ENCODE measurements at places on chromosomes 7 and 10. TPM values are rescaled to one million over a fixed set of nuclear protein-coding genes. Genes with fewer than 3 reads are reported as not detected.

GRCh38 chr10:120260456-120260855 is 196.6 kb upstream of the PLPP4 start:
- no peaks in the 10 kb centered on the region for H3K36me3 ChIP-seq
- no peak overlapping the region for H3K4me3 ChIP-seq
- H3K27ac ChIP-seq: no peak overlapping the region

Gene APBB1IP
- total RNA-seq: 35.4 TPM

Gene C10orf53
- not detected for total RNA-seq

Gene PTPRN2
- 0.26 TPM for total RNA-seq

- H3K27me3 ChIP-seq: peaks cover 19% of the 10 kb centered on the region
- peaks cover 42% of the 10 kb centered on the region for H3K4me1 ChIP-seq
- no peaks in the 10 kb centered on the region for H3K36me3 ChIP-seq
- peak overlapping the region; percentile 91 for H3K27ac ChIP-seq
- peak; percentile 58 for DNase-seq
- peak overlapping the region; percentile 91 for H3K4me3 ChIP-seq
These were observed 3.4 kb upstream of the SMARCD3 start for GRCh38 chr7:151251689-151252560.

DNA sequence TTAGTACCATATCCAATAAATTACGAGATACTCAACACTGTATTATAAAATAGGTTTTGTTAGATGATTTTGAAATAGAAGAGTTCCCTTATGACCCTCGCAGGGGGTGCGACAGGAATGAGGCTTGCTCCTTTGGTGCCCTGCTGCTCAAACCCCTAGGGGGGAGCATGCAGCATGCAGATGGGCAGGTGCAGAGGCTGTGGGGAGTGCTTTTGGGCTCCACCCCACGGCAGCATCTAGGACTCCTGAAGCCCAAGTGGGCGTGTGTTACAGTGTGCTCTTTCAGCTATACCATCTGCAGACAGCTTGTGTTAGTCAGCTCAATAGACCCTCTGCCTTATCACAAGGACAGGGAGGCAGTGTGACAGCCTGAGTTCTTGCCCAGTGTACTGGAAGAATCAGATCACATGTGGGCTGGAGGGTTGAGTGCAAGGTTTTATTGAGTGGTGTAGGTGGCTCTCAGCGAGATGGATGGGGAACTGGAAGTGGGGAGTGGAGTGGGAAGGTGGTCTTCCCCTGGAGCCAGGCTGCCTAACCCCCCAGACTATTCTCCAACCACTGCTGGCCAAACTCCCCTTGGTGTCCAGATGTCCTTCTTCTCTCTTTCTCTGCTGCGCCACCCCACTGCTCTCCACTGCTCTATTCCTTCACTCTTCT is 3.1 kb upstream of the MRC1 start:
- peaks cover 16% of the 10 kb centered on the region for H3K4me1 ChIP-seq
- H3K4me3 ChIP-seq: no peak overlapping the region
- no peak for DNase-seq

Gene PPP1R9A
- not detected for total RNA-seq

Gene MCU
- total RNA-seq: 29.8 TPM

DNA sequence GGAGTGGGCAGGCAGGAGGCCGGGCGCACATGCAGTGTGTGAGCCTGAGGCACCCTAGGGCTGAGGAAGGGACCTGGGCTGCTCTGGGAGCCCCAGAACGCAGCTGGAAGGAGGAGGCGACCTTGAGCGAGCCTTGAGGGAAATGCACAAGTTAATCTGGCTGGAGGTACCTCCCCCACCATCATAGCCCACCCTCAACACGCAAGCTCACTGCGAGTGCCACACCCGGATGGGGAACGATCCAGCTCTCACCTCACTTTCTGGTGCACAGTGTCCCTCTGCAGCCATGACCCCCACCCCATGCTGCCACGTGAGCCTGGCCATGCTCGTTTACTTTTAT is 162.4 kb upstream of the PPP2R2D start:
- H3K27me3 ChIP-seq: no peaks in the 10 kb centered on the region
- no peak overlapping the region for H3K27ac ChIP-seq
- DNase-seq: no peak
- no peaks in the 10 kb centered on the region for H3K4me1 ChIP-seq

- H3K4me3 ChIP-seq: peak overlapping the region; percentile 91
- peaks cover 43% of the 10 kb centered on the region for H3K4me1 ChIP-seq
- no peaks in the 10 kb centered on the region for H3K27me3 ChIP-seq
- H3K36me3 ChIP-seq: no peaks in the 10 kb centered on the region
- peak overlapping the region; percentile 84 for H3K27ac ChIP-seq
- DNase-seq: no peak
These were observed 452 bp upstream of the TMEM140 start for GRCh38 chr7:135147341-135147898.

DNA sequence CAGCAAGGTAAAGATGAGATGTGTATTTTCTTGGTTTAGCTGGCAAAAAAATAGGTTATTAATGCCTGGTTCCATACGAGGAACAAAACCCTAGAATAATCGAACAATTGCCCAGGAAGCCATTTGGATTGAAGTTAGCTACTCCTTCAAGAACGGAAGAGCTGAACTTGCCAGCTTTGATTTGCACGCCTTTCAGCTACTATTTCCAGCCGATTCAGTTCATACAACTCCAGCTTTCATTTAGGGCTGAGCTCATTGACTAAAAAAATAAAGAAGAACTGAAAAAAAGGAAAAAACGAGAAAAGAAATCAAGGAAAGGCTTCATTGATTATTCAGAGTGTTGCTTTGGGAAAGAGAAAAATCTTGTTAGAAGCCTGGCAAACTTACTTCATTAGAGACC is 60.4 kb downstream of the PTN start:
- no peaks in the 10 kb centered on the region for H3K36me3 ChIP-seq
- no peak overlapping the region for H3K4me3 ChIP-seq
- no peaks in the 10 kb centered on the region for H3K27me3 ChIP-seq
- no peak for DNase-seq
- H3K27ac ChIP-seq: no peak overlapping the region
- H3K4me1 ChIP-seq: no peaks in the 10 kb centered on the region

Gene CRHR2
- total RNA-seq: not detected

- no peak for DNase-seq
- H3K36me3 ChIP-seq: no peaks in the 10 kb centered on the region
- H3K27me3 ChIP-seq: peaks cover 9% of the 10 kb centered on the region
These were observed 283.5 kb upstream of the NEBL start for GRCh38 chr10:21180604-21181003.

Gene RNF148
- total RNA-seq: not detected

- DNase-seq: no peak
- H3K4me1 ChIP-seq: peaks cover 18% of the 10 kb centered on the region
- H3K27ac ChIP-seq: no peak overlapping the region
- H3K36me3 ChIP-seq: peaks cover 8% of the 10 kb centered on the region
- H3K4me3 ChIP-seq: no peak overlapping the region
These were observed 28.6 kb upstream of the ST7 start for GRCh38 chr7:116924741-116925140.

DNA sequence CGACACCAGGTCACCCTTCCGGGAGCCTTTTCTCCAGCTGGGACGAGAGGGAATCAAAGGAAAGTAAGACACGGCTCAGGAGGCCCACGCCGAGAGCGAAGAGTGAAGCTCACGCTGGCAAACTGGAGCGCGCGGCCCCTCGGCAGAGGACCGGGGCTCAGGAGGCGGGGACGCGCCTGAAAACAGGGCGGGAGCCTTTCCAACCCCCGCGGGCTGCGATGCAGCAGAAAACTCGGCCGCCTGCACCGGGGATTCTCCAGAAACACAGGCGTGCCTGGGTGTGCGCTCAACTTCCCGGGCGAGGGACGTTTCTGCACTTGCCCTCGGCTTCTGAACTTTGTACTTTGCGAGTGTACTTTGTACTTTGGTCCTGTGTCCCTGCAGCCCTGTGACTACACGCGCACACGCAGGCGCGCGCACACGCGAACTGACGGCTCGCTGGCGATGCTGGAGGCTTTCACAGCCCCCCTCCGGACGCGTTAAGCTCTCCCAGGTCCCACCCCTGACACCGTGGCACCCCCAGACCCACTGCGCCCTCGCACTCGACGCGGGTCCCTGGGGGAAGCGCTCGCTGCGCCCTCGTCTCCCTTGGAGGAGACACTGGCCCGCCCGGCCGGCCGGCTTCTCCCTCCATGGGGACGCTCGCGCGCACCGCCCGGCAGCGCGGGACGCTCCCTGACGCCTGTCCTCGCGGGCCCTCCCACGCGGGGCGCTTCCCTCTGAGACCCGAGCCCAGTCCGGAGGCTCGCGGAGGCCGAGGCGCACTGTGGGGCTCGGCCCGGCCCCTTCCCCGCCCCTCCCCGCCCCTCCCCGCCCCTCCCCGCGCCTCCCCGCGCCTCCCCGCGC is 588 bp upstream of the PAOX start:
- no peaks in the 10 kb centered on the region for H3K36me3 ChIP-seq
- peak overlapping the region; percentile 83 for H3K4me3 ChIP-seq
- peak overlapping the region; percentile 42 for H3K27ac ChIP-seq
- no peaks in the 10 kb centered on the region for H3K27me3 ChIP-seq
- DNase-seq: peak; percentile 7

- no peak overlapping the region for H3K4me3 ChIP-seq
- no peaks in the 10 kb centered on the region for H3K4me1 ChIP-seq
- DNase-seq: no peak
- no peaks in the 10 kb centered on the region for H3K36me3 ChIP-seq
- peaks cover 2% of the 10 kb centered on the region for H3K27me3 ChIP-seq
These were observed 382.6 kb downstream of the IPMK start for GRCh38 chr10:57884965-57885617.

DNA sequence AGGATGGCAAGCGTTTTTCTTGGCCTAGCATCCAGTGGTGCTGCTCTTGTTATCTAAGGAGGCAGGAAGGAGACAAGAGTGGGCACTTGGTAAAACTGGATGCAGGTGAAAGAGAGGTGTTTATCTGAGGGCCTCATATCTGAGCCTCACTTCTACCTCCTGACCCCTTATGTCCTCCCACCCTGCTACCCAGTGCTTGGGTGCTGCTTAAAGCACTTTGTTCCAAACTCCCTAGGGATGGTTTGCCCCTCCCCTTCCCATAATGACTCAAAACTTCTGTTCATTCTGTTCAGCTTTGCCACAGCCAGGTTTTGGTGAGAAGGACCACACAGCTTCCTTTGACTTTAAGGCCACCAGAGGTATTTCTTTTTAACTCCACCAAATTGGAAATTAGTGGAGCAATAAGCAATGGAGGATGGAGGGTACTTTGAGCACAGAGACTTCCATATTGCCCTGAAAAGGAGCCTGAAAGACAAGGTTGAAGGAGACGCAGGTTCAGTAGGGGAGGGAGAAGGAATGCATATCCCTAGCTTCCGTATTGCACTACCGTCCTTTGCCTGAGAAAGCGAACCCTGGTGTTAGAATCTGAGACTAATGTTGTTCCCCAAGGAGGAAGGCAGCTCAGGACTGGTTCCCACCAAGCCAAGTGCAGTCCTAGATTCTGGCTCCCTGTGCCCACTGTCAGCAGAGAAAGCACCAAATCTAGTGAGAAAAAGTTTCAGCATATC is 30.1 kb downstream of the ENTPD1 start:
- H3K4me1 ChIP-seq: no peaks in the 10 kb centered on the region
- no peaks in the 10 kb centered on the region for H3K36me3 ChIP-seq
- no peak for DNase-seq
- H3K27ac ChIP-seq: no peak overlapping the region
- H3K27me3 ChIP-seq: peaks cover 1% of the 10 kb centered on the region

DNA sequence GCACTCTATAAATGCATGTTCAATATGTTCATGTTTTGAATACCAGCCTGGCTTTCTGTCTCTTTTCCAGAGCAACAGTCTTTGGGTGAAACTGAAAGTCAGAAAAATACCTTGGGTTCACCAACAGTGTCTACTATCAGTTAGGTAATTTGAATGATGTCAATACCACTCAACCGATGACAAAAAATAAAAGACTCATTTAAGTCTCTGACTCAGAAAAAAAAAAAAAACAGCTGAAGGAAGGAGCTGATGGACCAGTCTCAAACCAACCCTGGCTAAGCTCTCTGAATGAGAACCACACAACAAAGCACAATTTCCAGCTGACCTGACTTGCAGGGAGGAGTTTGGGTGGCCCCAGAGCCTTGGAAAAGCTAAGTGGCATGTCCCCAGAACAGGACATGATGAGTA is 42.5 kb downstream of the ABLIM1 start:
- DNase-seq: no peak
- H3K27me3 ChIP-seq: peaks cover 12% of the 10 kb centered on the region
- peaks cover 21% of the 10 kb centered on the region for H3K4me1 ChIP-seq
- H3K27ac ChIP-seq: no peak overlapping the region

Gene RASSF4
- total RNA-seq: 1.0 TPM
